LoVo (cell line): ENCODE measurements at places on chromosomes 11 and 22.

DNA sequence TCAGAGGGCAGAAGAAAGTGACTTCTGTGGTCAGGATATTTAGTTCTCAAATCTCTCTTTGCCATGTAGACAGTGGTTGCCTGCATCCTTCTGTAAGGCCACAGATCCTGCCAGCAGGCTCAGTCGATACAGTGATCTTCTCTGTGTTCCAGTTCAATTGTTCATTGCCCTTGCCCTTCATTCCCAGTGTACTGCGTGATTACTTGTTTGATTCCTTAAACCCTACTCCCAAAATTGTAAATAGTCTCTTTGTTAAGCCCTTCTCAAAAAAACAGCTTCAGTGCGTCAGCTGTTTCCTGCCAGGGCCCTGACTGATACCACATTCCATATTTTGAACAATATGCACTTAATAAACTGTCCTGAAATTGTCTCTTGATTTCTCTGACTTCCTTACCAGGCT, 9.3 kb upstream of the TYR start:
- DNase-seq: no peak

DNA sequence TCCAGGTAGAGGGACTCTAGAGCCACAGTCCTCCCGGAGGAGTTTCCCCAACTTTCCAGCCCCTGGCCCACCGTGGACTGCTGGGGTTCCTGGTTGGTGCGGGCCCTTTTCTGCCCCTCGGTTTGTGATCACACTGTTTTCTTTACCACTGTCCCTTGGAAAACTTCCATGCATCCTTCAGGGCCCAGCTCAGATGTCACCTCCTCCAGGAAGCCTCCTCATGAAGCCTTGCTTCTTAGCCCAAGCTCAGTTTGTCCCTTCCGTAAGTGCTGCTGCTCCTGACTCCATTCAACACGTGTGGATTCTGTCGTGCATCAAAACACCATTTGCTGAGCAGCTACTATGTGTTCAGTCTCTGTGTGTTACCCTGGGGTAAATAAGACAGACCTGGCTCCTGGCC, 15.9 kb upstream of the TPCN2 start:
- no peak for DNase-seq

- no peak for DNase-seq
Observed at GRCh38 chr11:135022454-135022853, 610.4 kb upstream of the B3GAT1 start.

DNA sequence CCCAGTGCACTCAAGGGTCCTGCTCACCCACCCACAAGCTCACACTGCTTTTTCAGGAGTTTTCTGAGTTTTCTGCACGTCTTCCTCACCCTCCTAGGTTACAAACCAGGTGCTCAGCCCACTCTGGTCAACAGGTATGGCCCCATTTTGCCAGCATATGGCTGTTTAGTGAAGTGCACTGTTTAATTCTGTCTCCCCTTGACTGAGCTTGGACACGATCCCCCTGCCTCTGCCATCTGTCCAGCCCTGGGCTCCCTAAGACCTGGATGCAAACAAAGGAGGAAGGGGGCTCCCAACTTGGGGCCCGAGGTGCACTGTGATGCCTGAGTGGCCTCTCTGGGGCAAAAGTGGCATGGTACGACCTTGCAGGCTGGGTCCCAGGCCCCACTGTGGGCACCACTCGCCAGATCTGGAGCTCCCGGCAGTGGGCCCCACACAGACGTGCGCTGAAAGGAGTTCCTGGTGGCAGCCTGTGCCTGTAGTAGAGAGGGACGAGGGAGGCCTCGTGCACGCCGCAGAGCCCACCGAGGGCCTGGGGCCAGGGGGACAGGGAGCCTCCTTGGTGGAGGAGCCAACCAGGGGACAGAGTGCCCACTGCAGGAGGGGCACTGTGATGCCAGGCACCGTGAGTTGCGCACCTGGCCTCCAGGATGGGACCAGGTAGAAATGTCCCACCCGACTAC, 37.3 kb upstream of the COMT start:
- no peak for DNase-seq

DNA sequence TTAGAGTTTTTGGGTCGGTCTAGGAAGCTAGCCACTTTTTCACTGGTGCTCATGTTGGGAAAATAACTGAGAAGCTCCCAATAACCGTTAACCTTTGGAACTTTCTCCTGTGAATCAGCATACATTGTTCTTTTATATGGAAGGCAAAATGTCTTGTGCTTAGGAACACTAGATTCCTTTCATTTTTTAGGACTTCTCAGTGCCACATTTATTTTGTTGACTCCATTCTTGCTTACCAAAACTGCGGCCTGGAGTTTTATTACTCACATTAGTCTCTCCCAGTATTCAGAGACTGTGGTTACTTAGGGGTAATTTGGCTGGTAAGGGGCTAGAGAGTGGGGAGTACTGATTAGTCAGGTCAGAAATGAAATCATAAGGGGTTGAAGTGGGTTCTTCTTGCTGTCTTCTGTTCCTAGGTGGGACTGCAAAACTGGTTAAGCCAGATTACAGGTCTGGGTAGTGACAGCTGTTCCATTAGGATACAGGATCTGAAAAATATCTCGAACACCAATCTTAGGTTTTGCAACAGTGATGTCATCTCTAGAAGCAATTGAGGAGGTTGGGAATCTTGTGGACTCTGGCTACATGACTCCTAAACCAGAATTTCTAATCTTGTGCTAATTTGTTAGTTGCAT, 631.4 kb upstream of the LUZP2 start:
- no peak for DNase-seq

DNA sequence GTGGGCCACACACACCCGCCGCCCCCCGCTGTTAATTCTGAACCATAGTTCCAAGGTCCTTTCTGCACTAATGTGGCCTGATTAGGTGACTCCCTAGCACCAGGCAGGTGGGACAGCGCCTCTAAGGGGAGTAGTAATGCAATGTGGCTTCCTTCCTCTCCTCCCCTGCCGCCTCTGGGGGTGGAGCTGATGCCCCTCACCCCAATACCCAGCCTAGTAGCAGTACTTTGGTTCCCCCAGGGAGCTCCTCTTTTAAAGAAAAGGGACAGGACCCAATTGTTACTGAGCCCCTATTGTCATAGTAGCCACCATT, 14.4 kb downstream of the RTN4RL2 start:
- DNase-seq: no peak
